ENCODE measurements at places on chromosomes 4 and X.

GRCh38 chr4:5878359-5878758, 14.5 kb downstream of the CRMP1 start:
- DNase-seq = no peak

GRCh38 chr4:86129546-86129945, 230.3 kb downstream of the MAPK10 start:
- DNase-seq = no peak

GRCh38 chr4:98544818-98545414, 113.5 kb downstream of the TSPAN5 start:
- DNase-seq = no peak

- DNase-seq = no peak
Observed at GRCh38 chr4:114688059-114688458, 89.5 kb downstream of the UGT8 start.

DNA sequence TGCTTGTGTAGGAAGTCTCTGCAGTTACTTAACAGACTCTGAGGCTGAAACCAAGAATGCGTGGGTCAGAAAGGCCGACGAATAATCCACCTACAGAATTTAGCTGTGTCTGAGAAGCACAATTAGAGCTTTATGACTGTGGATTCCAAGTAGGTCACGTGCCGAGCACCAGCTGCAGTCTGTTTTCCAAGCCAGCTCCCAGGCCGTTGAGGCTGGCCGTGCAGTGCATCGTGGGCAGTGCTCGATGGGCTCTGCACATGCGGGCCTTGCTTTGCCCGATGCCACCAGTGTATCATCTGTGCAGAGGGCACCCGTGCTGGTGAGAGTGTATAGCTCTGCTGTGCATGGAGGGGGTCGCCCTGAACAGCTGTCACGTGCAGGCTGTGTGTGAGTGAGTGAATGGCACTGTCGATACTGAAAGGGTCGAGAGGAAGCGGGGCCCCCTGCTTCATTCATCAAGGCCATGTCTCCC, 67.5 kb upstream of the CLDN34 start:
- DNase-seq = peak; percentile 65

DNA sequence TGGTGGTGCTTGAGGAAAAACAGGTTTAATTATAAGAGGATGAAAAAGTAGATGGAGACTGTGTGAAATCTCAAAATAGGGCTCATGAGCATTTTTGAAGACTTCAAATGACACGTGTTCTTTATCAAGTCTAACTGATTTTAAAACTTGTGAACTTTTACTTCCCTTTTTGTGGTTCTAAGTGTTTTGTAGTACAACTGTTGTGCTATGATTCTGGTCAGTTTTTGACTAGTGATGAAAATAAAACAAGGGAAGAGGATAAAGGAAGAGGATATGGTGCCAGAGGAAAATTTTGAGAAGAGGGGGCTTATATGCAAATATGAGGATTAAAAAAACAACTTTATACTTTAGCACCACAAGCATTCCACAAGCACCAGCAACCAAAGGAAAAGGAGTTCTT, 644.0 kb downstream of the RPA4 start:
- no peak for DNase-seq

GRCh38 chr4:153817466-153817865, 28.6 kb upstream of the SFRP2 start:
- no peak for DNase-seq

DNA sequence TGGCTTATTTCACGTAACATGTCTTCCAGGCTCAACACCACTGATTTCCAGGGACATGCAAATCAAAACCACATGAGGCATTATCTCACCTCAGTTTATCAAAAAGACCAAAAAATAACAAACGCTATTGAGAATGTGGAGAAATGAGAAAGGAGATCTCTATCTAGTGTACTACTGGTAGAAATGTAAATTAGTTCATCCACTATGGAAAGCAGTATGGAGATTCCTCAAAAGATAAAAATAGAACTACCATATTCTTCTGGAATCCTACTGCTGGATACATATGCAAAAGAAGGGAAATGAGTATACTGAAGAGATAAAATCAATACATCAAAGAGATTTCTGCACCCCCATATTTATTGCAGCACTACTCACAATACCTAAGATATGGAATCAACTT, 329.6 kb upstream of the NDST3 start:
- no peak for DNase-seq

- peak; percentile 97 for DNase-seq
Observed at GRCh38 chr4:169270810-169271691, at the start of gene SH3RF1. Gene SH3RF1, minus strand, starts transcription at chr4:169270956. Its CDS starts 1,744 bp downstream, at chr4:169269212.

DNA sequence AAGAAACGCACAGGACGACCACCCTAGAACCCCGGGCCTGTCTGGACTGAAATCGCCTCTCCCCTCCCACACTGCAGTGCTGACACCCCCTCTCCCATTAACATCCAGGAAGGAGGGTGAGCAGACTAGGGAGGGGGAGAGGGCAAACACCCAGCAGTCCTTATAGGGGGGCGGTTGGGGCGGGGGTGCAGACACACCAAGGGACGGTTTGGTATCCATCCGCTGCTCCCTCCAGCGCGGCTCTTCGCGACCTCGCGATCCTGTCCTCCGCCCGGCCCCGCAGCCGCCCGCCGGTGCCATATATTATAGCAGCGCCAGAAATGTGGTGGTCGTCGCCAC, 411 bp upstream of the GPRASP1 start:
- DNase-seq = no peak

- peak; percentile 86 for DNase-seq
Observed at GRCh38 chr4:5050520-5051277, 581 bp upstream of the STK32B start.

DNA sequence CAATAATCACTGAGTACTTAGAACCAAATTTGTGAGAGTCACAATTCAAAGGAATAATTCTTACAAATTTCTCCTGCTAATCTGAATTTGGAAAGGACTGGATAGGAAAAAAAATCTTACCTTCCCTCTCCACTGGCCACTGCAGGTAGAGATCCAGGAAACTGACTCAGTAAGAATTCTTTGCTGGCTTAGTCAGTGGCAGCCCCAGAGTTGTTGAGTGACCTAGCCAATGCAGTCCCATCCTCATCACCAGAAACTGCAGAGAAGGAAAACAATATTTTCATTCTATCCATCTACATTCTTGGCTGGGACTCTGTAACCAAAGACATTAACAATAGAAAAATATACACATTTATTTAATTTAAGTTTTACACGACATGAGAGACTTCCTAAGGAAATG, 572.0 kb downstream of the ADGRL3 start:
- DNase-seq = no peak

DNA sequence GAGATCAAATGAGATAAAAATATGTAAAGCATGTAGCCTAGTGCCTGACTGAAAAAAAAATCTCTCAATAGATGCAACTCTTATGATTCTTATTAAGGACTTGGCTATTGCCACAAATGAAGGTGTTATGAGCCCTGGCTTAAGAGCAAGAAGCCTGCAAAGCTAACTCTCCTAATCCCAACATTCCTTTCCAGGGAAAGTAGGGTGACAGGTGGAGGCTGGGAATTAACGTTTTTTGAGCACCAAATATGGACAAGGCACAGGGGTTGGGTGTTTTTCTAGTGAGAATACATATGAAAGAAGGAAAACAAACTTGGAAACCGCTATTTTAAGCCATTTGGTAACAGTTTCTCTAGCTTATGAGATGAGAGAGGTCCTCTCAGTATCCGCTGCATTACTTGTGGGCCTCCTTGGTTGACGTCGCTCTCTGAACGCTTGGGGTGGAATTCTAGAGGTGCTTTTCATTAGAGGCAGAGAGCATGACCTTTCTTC, 2.4 kb downstream of the RHOH start:
- DNase-seq = no peak

DNA sequence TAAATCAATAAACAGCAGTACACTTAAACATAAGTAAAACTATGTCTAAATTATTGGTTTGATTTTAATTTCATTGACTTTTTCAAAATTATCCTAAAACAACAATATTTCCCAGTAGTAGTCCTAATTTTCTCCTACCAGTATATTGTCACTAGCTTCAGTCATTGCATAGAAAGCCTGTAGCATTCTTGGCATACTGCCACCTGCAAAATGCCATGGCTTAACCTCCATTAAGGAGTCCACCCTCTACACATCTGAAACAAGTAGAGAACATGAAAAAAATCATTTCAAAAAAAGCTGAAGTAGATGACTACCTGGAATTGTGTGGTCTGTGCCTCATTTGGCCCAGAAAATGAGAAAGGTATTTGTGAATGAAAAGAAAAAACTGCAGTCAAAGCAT, 348.5 kb downstream of the INPP4B start:
- DNase-seq = no peak

DNA sequence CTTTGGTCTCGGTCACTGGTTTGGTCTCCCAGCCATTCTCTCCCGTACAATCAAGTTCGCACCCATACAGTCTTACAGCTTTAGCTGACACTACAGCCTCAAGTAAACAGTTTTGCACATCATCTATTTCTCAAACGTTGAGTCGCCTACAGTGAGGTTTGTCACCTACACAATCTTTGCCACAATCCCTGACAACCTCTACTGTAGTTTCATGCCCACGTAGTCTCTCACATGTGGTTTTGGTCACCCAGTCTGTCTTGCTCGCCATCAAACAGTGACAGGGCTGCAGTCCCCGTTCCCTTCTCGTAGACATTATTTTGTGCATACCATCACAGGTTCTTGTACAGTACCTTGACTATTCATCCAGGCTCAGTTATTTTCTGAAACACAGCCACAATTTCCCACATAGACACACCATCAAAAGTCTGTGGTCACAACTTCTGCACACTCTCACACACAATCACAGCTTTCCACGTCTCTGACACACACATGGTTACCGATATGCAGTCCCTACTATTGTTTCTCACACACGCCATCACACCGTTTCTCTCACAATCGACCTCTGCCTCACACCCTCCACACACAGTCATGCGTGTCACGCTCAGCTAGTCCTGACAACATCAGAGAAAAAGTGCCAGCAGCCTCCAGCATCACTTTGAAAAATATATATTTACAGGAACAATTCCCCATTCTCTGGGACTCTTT, 5.3 kb upstream of the CFP start:
- no peak for DNase-seq

- DNase-seq = no peak
Observed at GRCh38 chr4:146633471-146633800, 5.3 kb upstream of the POU4F2 start.

DNA sequence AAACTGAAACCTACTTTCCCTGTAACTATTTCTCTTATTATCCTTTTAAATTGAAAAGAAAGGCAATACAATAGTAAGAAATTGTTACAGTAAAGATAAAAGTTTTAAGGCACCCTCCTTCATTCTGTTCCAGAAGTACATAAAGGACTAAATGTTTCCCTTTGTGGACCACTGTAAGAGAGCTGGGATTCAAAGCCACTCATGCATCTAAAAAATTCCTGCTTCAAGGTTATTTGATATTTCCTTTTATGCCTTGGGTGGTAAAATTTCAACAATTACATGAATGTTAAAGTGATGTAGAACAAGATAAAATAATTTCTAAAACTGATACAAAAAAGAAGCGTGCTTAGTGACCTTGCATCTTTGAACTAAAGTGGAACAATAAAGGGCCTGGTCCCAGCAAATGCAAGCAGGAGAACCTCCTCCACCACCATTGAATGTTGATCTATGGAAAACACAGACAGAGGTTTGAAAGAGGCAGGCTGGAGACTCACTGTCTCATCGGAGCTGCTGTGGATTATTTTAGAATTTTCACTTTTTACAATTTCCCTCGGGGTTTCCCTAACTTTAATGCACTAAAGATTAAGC, 42.3 kb upstream of the PRSS12 start:
- DNase-seq = no peak

DNA sequence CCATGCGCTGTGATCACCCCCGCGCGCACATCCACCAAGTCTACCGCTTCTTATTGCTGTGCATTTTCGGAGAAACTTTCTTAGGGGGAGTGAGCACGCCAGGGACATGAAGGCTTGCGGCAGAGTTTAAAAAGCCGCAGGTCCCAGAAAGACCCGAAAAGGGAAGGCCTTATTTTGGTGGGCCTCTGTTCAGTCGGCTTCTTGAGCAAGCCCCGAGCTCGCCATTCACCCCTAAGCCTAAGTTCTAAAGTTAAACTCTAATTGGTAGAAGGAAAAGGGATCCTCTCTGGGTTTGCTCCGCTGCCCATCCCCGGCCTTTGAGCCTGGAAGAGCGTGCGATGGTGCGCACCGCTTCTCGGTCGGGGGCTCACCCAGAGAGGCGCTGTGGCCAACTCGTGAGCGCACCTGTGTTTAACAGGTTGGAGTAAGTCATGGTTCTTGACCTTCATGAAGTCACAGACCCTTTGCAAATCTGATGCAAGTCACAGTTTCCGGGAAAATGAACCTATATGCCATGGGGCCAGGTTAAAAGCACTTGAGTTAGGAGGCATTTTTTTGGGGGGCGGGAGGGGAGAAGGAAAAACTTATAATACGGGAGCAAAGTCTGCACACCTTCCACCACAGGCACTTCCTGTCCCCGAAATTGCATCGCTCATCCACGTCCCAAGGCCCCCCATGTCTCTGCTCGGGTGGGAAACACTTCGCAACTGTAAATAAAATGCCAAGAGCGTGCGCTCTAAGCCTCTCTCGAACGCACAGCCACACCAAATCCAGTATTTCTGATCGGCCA, 1.9 kb downstream of the PHOX2B start:
- DNase-seq = no peak
